ENCODE measurements at places on chromosomes 4 and X. TPM values are rescaled to one million over a fixed set of nuclear protein-coding genes. Genes with fewer than 3 reads are reported as not detected.

The ADH1A gene
- total RNA-seq, result 0.40 TPM

DNA sequence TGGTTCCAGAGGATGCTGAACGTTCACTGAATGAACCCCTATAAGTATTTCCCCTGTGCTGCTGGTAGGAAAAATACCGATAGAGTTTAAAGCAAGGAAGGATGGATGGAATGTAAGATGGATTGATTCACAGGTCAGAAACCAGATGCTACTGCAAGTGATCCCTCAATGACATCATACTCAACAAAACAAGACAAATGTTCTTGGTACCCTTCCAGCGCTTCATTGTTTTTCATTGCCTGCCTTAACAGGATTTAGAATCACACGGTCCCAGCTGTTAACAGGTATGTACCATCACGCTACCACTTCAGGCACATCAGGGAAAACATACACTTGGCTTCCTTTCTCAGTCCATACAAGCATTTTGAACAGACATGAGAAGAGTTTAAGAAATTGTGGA is 118.1 kb upstream of the TLR3 start:
- no peak for DNase-seq

GRCh38 chr4:5435201-5435600 is 273.2 kb downstream of the EVC2 start:
- no peak for DNase-seq

- DNase-seq, result no peak
Observed at GRCh38 chrX:24862343-24862742, 153.4 kb downstream of the ARX start.

DNA sequence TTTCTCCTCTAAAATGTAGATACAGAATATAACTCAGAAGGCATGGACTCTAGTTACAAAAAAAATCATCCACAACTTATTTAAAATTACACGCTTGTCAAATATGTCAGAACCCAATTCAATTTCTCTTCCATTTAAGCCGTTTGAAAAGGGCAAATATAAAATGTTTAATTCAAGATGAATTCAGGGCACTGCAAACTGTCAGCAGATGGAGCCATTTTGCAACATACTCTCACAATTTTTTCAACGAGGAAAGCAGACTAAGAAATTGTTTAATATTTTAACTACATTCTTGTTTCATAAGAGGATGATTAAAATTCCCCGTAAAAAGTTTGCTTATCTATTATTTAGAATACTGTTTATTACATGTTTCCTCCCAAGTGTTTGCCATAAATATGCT is 321.3 kb upstream of the CPXCR1 start:
- DNase-seq, result no peak

DNA sequence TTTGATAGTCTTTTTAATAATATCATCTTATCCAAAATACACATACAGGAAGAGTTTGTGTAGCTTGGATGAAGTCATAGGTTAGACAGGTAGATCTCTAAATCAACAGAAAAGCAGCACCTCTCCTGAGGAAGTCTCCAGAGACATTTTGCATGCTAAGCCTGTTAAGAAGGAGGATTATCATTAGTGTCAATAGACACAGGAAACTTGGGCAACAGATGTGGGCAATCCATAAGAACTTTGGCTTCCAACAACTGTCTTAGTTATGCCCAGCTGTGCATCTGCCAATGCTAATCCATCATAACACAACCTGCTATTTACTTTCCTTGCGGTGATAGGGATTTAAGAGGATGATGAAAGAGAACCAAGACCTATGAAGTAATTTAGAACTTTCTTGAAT is 1052.6 kb downstream of the RPA4 start:
- DNase-seq, result no peak

- DNase-seq, result no peak
Observed at GRCh38 chr4:13694256-13694655, 66.7 kb upstream of the BOD1L1 start.
